HFFc6 (cell line): ENCODE measurements at places on chromosomes 6 and 20.

- DNase-seq: no peak
Measured at GRCh38 chr6:105137388-105137787, 42.4 kb downstream of the POPDC3 start.

DNA sequence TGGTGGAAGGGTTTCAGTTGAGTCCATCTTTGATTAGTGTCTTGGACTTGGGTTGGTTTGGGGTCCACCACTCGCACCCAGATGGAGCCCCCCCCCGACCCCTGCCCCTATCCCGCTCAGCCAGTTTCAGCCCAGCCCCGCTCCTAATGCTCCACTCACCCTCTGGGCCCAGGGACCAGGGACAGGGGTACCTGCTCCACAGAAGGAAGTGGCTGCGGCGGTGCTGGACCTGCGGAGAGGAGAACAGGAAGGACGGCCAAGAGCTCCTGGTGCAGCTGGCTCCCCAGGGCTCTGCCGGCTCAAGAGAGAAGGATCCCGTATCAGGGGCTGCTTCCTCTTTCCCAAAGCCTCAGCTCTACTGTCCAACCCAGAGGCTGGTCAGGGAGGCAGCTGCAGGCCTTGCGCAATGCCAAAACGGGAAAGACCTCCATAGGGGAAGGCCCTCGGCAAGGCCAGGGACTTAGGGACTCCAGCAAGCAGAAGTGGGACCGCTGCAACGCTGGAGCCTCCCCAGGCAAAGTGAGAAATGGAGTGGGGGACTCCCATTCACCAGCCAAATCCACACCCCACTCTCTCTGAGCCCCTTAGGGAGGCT, at the start of gene SIGLEC1:
Gene SIGLEC1 (minus strand): TSS at position 322 of the 595 bp plus-strand sequence. CDS start 5,472 bp downstream, outside the sequence.
- DNase-seq: no peak

GRCh38 chr20:6044115-6044514, 9.7 kb downstream of the LRRN4 start:
- DNase-seq: no peak

GRCh38 chr20:58078741-58079522, 149.5 kb downstream of the ANKRD60 start:
- peak; percentile 37 for DNase-seq
